ENCODE measurements at places on chromosomes 3 and 15.

DNA sequence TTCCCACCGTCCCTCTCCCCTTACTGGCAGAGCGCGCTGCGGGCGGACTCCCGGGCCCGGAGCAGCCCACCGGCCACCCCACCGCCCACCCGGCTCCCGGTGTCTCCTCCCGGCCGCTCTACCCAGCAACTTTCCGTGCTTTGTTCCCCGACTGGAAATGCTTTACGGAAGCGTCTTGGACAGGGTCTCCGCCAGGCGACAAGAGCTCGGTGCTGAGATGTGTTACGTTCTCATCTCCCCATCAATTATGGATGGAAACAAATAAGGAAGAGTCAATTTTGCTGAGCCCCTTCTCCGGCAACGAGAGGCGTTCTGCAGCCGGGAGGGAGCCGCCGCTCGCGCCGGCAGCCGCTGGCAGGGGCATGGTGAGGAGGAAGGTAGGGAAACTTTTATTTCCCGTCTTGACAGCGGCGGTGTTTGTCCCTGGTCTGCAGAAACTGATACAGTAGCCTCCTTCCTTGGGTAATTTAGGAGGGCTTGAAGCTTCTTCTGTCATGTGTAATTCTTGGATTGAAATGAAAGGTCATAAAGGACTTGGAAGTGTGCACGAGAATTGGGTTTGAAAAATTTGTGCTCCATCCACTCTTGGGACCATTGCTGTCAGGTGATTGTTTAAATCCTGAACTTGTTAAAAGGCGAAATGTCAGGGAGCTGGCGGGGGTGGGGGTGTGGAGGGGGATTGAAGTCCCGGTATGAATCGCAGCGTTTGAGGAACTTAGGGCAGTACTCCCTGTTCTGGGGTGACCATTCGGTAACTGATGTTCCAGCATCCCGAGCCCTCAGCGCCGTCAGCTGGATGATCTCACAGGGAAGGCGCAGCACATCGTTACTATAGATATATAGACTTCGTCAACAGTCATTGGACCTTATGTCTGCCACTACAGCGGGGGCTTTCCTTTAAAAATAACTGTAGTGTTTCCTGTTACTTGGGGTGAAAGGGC is 1.5 kb downstream of the SEMA6D start:
- DNase-seq, result no peak

- no peak for DNase-seq
These were observed 19.4 kb downstream of the SHOX2 start for GRCh38 chr3:158086776-158087175.

GRCh38 chr3:134020135-134020680 is 9.5 kb downstream of the SLCO2A1 start:
- no peak for DNase-seq

DNA sequence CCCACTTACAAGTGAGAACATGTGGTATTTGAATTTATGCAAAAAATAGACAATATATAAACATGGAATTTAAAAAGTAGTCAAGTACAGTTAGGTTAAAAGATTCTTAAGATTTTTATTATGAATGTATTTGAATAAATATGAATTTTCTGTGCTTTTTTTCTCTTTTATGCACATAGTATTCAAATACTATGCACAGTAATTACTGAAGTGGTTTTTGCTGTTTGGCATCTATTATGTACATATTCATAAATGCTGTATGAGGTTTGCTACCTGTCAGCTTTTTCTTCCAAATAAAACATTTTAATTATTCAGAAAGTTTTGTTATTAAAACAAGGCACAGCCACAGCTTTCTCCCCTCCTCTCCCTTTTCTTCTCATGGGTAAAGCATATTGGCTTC is 1272.7 kb downstream of the NSUN3 start:
- DNase-seq, result no peak

DNA sequence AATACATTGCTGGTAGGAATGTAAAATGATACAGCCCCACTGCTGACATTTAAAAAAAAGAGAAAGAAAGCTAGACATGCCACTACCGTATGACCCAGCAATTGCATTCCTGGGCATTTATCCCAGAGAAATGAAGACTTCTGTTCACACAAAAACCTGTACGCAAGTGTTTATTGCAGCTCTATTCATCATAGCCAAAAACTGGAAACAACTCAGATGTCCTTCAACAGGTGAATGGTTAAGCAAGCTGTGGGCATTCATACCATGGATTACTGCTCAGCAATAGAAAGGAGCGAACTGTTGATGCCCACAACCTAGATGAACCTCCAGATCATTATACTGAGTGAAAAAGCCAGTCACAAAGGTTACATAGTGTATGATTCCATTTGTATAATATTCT is 132.5 kb downstream of the MAP2K5 start:
- no peak for DNase-seq

GRCh38 chr3:40417845-40418543 is 31.0 kb downstream of the ENTPD3 start:
- DNase-seq, result no peak

GRCh38 chr3:62214850-62215249 is 158.5 kb downstream of the FEZF2 start:
- no peak for DNase-seq
